ENCODE measurements at places on chromosomes 7 and 10.
A peak's percentile ranks its signal among the peaks of the same experiment; 100 is the strongest.

DNA sequence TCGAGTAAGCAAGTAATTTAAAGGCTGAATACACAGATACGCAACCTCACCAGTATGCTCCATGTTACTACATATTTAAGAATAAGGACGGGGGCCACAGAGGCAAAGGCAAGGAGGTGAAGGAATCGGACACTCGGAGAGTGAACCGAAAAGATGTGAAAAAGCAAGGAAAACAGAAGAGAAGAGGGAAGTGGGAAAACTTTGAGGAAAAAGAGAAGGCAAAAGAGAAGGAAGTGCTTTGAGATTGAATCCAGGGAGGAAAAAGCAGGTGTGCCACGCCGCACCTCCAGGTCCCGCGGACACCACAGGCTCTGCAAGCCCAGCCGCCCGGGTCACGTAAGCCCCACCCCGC is 367 bp upstream of the AVL9 start:
- DNase-seq: no peak

GRCh38 chr7:151243408-151244195 is 4.9 kb downstream of the SMARCD3 start:
- no peak for DNase-seq

- DNase-seq: no peak
Observed at GRCh38 chr7:19322002-19322401, 176.8 kb upstream of the FERD3L start.

- DNase-seq: no peak
Observed at GRCh38 chr7:137934941-137935883, 66.7 kb downstream of the CREB3L2 start.

- no peak for DNase-seq
Observed at GRCh38 chr7:98619450-98620321, 2.6 kb downstream of the NPTX2 start.

DNA sequence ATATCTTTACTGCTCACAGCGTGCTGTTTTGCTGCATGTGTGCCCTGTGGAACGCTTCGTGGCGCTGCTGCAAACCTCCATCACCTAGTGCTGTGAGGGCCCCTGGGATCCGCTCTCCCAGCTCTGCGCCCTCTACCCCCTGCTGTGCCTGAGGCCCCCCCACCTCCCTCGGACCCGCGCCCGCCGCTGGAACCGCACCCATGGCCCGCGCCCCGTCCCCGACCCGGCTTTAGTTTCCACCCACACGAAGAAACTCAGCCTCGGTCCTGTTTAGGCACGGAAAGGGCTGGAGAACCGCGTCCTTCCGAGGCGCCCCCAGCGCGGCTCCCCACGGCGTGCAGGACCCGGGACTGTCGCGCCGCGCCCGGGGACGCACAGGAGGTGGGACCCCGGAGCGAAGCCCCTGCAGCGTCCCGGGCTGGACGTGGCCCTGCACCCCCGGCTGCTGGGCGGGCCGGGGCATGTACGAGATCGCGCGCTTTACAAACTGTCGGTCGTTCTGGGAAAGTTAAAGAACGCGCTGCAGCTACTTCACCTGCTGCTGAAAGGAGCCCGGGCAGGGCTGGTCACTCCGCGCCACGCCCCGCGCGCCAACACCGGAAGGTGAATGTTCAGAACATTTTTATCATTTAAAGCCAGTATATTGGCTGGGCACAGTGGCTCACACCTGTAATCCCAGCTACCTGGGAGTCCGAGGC is 54.3 kb downstream of the BMS1 start:
- DNase-seq: no peak

DNA sequence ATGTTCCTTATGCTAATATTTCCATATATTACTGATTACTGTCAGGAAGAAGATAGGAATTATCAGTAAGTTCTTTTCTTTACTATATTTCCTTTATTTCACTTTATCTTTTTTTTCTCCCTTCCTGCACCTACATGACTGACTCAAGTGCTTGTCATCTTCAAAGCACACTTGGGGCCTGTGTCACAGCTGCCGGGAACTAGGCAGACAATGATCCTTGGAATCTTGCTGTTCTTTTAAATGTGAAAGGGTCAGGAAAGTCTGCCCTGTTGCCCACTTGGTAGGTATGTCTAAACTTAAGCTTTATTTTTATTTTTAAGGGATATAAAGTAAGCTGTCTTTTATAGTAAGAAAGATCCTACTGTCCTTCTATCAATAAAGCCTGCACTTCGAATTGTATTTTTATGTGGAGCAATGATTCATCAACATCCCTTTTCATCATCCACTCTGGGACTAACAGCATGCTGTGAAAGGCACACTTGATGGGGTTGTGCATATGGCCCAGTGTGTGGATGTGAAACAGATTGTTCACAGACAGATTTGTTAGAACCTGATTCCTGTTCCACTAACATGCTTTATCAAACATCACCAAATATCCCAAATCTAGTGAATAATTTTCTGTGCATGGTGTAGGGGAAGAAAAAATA is 556.9 kb downstream of the DNAJB9 start:
- DNase-seq: no peak

DNA sequence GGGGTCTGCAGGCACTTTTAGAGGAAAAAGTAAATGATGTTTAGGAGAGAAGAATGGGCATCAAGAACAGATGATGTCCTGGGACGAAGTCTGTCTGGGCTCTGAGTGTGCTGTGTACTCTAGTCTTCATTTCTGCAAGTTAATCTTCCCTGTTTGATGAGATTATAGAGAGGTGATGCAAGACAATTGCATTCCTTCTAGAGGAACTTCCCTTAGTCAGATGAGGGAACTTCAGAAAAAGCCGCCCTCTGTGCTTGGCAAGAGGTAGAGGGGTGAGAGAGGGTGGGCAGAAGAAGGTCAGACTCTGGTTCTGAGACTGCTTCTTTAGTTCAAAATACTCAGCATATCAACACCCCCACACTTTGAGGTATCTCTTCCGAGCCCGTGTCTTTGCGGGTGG is 797.9 kb downstream of the LRMDA start:
- DNase-seq: no peak

DNA sequence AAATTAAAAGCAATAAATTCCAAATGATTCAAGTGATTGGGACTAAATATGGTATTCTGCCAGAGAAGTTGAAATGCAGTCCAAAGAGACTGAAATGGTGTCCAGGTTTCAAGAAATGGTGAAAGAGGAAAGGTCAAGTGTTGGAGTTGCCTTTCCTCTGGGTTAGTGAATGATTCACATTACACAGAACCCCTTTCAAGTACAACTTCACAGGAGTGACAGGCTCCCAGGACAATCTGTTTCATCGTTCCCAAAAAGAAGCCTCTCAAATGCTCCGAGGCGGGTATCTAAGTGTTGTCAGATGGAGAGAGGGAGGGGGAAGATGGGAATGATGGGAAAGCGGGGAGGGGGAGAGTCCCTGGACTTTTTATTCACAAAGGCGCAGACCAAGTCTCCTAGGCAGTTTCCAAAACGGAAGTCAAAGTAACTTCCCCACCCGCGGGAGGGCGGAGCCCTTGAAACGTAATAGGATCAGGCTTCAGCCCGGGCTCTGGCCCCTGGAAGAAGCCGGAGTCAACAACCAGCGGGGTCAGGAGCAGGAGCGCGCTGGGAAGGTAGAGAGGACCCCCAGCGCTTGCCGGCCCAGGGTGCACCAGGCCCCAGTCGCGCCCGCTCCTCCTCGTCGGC is 754 bp downstream of the SLC25A13 start:
- DNase-seq: no peak

- DNase-seq: no peak
Observed at GRCh38 chr10:62335326-62335725, 38.8 kb upstream of the ZNF365 start.

GRCh38 chr10:75924309-75924902 is 493.0 kb downstream of the LRMDA start:
- DNase-seq: no peak

DNA sequence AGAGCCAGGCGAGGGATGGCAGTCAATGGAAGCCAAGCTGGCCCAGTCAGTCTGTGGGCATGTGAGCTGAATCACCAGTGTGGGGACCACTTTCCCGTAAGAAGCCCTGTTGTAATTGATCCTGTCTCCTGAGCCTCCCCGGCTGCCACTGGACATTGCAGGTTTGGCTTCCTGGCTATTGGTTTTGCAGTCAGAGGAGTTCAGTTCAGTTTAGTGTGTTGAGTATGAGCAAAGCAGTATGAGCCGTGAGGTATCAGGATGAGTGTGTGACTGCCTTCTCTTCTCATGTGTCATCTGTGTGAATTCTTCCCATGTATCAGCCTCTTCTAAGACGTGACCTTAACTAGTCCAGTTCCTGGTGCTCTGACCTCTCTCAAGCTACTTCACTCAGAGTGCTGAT is 227.4 kb downstream of the PRKG1 start:
- no peak for DNase-seq

DNA sequence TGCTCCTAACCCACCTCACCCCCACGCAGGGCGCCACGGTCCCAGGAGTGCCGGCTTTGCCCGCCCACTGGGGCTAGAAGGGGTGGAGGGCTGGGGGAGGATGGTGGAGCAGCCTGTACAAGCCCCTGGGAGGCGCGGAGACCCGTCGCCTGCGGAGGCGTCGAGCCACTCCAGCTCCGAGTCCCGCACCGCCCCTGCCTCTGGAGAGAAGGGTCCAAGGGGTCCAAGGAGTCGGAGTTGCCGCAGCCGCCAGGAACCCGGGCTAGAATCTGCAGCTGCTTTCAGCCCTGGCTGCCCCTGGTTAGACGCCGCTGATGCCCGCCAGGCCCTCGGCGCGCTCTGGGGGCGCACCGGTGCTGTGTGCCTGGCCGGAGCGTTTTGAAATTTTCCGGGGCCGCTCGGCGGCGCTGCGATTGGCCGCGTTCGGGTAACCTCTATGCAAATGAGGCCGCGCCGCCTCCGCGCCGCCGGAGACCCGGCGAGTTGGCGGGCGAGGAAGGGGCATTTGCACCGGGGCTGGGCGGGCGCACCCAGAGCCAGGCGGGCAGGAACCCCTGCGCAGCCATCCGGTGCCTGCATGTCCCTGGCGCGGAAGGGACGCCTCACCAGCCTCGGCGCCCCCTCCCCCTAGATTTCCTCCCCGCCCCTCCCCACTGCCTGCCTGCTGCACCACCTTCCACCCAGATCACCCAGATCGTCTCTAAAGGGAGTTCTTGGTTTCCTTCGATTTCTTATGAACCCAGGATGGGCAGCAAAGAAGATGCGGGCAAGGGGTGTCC is at the start of gene HMX2:
HMX2 (plus strand) TSS at position 502 of the 779 bp plus-strand sequence; CDS start at position 745, 243 bp downstream.
- DNase-seq: no peak

DNA sequence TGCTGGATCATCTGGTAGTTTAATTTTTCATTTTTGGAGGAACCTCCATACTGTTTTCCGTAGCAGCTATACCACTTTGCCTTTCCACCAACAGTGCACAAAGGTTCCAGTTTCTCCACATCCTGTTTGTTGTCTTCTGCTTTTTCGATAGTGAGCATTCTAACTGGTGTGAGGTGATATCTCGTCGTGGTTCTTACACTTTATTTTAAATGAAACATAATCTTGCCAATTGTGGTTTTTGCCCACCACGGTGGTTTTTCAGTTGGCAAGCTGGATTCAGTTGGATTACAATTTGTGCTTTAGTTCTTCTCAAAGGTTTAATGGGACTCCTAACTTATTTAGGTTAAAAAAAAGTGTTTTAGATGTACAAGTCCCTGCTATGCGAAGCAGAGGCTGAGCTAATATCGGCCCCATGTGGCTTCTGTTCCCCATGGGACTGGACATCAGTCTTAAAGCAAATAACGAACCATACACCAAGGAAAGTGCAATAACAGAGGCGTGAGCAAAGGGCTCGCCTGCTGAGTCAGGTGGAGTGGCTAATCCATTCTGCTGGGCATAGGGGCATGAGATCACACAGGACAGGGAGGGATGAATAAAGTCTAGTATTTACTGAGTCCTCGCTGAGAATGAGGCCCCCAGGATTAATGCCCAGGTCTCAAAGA is 153.6 kb downstream of the AOAH start:
- DNase-seq: no peak

- no peak for DNase-seq
Observed at GRCh38 chr7:155292680-155293226, 4.9 kb upstream of the INSIG1 start.

GRCh38 chr10:89632824-89633223 is 12.2 kb downstream of the PANK1 start:
- peak; percentile 66 for DNase-seq
